ENCODE measurements at places on chromosomes 1 and 21.
A peak's percentile ranks its signal among the peaks of the same experiment; 100 is the strongest.

GRCh38 chr1:211323156-211324063 lies 3.2 kb upstream of the TRAF5 start:
- DNase-seq: peak; percentile 61

GRCh38 chr21:43209575-43210453 lies 41.0 kb downstream of the CRYAA start:
- no peak for DNase-seq

GRCh38 chr1:226365831-226366231 lies 42.1 kb downstream of the PARP1 start:
- DNase-seq: no peak

DNA sequence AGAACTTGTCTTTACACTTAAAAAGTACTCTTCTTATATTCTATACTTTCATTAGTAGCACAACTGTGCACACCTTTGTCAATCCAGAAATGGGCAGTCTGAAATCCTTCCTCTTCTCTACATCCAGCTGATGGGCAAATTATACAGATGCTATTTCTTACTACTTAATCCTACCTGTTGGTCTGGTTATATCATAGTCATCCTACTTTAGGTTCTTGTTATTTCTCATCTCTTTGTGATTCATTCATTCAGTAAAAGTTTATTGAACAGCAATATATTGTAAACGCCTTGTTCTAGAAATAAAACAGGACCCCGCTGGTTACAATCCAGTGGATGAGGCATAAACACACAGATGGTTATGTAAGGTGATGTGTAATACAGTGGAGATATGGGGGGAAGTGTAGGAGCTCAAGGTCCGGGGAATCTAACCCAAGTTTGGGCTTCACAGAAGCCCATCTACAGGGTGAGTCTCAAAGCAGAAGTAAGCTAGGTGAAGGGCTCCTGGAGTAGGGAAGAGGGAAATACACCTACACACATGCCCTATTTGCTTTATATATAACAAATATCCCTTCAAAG lies 11.8 kb upstream of the FUBP1 start:
- no peak for DNase-seq

- no peak for DNase-seq
These were observed 6.0 kb downstream of the DLGAP3 start for GRCh38 chr1:34923490-34923889.

GRCh38 chr1:62781841-62782543 lies 1.9 kb upstream of the ATG4C start:
- no peak for DNase-seq

GRCh38 chr1:46549697-46550681 lies 1.5 kb downstream of the KNCN start:
- no peak for DNase-seq

DNA sequence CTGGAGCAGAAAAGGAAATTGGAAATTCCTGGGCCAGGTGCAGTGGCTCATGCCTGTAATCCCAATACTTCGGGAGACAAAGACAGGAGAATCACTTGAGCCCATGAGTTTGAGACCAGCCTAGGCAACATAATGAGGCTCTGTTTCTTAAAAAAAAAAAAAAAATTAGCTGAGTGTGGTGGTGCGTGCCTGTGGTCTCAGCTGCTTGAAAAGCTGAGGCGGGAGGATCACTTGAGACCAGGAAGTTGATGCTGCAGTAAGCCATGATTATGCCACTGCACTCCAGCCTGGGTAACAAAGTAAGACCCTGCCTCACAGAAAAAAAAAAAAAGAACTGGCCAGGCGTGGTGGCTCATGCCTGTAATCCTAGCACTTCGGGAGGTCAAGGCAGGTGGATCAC lies 56.7 kb downstream of the SRSF11 start:
- DNase-seq: no peak

- no peak for DNase-seq
These were observed 491.2 kb upstream of the ZRANB2 start for GRCh38 chr1:71572038-71572437.

DNA sequence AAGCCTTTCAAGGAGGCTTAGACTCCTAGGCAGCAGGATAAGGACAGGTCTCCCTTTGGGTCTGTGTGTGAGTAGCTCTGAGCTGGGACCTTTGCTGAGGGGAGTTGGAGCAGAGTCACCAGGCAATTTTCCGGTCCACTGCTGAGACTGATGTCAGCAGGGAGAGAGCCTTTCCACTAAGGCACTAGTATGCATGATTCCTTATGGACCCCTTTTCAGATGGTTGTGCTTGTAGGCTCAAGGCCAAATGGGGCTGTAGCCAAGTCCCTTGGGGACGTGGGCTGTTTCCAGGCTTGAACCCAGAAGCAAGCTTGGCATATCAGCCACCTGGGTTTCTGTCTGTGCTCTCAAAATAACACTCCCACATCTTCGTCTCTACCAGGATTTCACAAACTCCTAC lies 73.0 kb downstream of the CCDC18 start:
- no peak for DNase-seq

GRCh38 chr1:47388030-47388890 lies 27.8 kb upstream of the FOXE3 start:
- no peak for DNase-seq

GRCh38 chr21:15064576-15065391 lies at the start of gene NRIP1:
Gene NRIP1 (minus strand): TSS chr21:15065000. CDS start chr21:14968192, 96,808 bp downstream.
- DNase-seq: peak; percentile 91

DNA sequence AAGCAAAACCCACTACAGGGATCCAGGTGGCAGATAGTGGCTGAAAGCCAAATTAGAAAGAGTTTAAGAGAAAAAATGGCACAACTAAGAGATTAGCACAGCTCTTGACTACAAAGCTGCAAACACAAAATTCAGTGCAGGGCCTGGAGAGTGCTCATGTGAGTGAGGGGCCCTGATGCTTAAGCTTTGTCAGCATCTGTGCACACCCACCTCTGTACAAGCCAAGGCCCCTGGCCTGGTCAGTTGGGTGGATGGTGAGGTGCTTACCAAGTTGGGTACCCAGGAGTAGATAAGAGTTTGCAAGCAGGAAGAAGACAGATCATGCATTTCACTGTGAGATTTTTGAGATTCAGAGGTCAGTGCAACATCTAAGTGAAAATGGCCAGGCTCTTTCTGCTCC lies 62.7 kb upstream of the ATP1B1 start:
- DNase-seq: no peak

DNA sequence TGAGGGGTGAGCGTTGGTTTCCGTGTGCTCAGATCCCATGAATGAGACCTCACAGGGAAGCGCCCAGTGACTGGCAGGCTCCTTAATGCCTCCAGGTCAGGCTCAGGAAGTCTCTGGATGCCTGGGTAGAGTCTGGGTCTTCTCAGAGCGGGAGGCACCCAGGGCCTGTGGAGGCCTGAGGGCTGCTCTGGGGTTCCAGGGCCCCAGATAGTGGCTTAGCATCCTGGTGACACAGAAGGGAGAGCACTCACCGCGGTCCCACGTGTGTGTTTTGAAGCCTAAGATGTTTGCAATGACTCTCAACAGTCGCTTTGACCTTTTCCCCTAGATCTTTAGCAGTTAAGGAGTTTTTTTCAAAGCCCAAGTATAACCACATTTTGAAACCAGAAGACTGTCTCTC lies 25.0 kb downstream of the PRMT2 start:
- no peak for DNase-seq

DNA sequence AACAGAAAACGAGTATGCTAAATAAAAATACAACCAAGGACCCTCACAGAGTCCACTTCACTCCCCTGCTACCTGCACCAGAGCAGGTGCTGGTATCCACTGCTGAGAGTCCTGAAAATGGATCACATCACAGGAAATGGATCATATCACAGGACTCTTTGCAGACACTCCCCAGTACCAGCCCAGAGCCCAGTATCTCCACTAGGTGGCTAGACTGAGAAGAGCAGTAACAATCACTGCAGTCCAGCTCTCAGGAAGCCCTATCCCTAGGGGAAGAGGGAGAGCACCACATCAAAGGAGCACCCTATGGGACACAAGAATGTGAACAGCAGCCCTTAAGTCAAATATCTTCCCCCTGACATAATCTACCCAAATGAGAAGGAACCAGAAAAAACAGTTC lies 28.0 kb downstream of the AGBL4 start:
- no peak for DNase-seq

- DNase-seq: no peak
These were observed 160.6 kb upstream of the EDN2 start for GRCh38 chr1:41645062-41645461.

GRCh38 chr1:221987860-221988520 lies 246.1 kb upstream of the DUSP10 start:
- DNase-seq: no peak

DNA sequence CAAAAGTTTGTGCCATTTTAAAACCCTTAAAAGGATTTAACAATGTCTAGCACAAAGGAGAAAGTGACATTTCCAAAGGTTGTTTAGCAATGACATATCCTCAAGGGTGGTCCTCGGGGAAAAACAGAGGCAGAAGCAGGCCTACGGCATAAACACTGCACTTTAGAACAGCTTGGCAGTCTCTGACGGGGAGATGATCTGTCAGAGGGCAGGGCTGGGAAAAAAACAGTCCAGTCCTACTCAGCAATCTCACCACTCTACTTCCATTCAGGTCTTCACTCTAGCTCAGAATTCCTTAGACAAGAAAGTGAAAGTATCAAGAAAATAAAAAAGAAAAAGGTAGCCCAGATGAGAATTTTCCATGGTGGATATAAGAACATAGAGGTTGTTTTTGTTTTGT lies 4.1 kb downstream of the CRYZ start:
- no peak for DNase-seq

DNA sequence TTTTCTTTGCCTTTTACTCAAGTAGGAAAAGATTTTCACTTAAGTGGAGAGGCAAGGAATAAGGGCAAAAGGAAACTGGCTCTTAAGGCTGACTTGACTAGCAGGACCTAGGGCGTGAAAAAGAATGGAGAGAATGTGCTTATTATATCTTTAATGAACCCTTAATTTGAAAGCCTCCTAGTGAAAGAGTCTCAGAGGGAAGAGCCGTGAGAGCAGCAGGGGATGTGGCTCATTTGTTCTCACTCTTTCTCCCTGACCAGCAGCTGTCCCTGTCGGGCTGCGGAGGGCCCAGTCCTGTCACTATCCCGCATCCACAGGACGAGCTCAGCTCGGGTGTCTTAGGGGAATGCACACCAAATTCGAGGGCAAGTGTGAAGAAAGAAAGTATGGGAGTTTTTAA lies 180.1 kb downstream of the EDEM3 start:
- DNase-seq: no peak

GRCh38 chr1:85356130-85356529 lies 79.7 kb upstream of the BCL10 start:
- DNase-seq: no peak

DNA sequence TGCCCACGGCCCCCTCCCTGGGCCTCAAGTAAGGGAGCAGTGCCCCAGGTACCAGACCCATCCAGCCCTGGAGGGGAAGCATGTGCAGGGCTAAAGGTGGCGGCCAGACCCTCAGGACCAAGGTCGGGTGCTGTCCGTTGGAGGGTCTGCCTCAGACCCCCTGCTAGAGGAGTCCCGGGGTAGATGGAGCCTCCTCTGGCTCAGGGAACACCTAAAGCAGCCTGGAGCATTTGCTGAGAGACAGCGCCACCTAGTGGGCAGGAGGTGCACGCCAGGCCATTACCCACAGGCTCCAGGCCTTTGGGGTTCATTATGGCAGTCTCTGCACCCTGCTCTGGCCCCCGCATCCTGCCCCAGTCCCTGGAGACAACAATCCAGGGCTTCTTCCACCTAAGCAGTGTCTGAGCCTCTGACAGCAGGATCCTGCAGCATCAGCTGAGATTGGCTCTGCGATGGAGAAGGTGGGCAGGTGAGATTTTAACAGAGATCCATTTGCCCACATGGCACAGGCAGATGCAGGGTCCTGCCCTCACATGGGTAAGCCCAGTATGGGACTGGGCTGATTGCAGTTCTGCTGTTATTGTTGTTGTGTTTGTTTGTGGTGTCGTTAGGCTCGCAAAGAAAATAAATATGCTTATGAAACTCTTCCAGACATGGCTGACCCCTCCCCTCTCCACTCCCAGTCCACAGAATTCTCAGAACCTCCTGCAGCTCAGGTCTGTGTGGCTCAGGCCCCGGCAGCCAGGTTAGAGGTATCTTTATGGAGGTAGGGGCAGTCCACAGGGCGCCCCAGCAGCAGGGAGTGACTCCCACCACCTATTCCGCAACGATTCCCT lies 42.4 kb downstream of the CTNNBIP1 start:
- DNase-seq: peak; percentile 68

DNA sequence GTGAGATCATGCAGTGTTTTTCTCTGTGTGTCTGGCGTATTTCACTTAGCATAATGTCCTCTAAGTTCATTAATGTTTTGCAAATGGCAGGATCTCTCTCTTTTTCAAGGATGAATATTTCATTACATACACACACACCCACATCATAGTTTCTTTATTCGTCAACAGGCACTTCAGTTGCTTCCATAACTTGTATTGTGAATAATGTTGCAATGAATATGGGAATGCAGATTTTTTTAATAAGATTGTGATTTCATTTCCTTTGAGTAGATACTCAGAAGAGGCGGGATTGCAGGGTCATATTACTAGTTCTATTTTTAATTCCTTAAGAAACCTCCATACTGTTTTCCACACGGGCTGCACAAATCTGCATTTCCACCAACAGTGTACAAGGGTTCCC lies 134.0 kb downstream of the CLEC20A start:
- no peak for DNase-seq

GRCh38 chr21:25369524-25370300 lies 237.6 kb downstream of the MRPL39 start:
- no peak for DNase-seq

GRCh38 chr1:8547791-8548190 lies 229.9 kb downstream of the SLC45A1 start:
- DNase-seq: no peak

GRCh38 chr1:107559881-107560280 lies 405.1 kb downstream of the VAV3 start:
- no peak for DNase-seq

DNA sequence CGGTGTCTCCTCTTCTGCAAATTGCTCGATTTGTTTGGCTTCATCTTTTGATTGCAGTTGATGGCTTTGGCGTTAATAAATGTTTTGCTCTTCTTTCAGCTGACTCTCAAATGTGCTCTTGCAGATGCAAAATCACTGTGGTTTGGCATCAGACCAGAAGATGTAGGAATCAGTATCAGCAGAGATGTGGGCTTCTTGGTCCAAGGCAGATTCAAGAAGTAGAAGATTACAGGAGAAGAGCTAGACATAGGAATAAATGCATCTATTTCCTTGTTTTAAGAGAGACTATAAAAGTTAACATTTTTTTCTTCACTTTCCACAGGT lies 59.8 kb upstream of the BACH1 start:
- no peak for DNase-seq

- no peak for DNase-seq
These were observed 571 bp downstream of the MARCKSL1 start for GRCh38 chr1:32335535-32335789.

GRCh38 chr1:98211271-98211845 lies 290.5 kb upstream of the DPYD start:
- DNase-seq: no peak

DNA sequence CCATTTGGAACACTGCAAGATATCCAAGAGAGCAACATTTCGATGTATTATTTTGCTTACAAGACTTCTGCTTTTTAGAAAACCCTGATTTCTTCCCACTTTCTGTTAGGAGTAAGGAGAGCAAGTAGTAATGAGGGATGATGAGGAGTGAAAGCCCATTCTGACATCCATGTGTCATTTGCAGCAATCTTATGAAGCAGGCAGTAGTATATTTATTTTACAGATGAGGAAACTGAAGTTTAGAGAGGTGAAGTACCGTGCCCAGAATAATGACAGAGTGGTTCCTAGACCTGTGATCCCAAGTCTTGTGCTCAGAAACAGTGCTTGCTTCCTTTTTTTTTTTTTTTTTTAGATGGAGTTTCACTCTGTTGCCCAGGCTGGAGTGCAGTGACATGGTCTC lies 7.1 kb upstream of the ZSCAN20 start:
- DNase-seq: no peak
